ENCODE measurements at places on chromosomes 13 and 19.

DNA sequence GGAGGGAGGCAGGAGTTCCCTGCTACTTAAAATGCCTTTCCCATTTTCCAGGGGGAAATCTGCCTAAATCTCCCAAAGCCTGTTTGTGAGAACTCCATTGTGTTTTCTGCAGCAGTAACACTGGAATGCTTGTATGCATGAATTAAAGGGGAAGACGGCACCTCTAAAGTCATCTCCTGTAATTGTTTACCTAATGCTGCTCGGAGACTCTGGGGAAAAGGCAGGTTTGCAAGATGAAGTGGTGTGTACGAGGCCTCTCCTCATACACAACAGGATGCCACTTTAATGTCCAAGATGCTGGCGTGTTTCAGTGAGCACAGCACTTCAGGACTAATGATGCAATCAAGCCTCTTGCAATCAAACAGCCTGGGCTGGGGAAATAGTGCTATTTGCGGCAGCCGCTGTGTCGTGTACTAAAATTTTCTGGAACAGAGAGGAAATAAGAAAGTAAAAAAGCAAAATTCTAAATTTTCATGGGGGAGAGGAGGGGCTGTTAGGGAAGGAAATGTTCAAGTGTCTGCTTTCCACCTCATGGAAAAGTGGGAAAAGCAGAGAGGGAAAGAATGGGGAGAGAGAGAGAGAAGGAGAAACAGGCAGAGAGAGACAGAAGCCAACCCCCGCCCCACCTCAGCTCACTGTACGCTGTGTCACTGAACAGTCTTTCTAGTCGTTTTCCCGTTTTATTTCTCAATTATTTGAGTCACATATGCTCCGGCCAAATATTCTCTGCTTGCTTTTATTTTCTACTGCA, 32.9 kb downstream of the TSHZ3 start:
- no peak for DNase-seq

GRCh38 chr19:45598267-45599001, 3.6 kb downstream of the GPR4 start:
- DNase-seq = no peak

DNA sequence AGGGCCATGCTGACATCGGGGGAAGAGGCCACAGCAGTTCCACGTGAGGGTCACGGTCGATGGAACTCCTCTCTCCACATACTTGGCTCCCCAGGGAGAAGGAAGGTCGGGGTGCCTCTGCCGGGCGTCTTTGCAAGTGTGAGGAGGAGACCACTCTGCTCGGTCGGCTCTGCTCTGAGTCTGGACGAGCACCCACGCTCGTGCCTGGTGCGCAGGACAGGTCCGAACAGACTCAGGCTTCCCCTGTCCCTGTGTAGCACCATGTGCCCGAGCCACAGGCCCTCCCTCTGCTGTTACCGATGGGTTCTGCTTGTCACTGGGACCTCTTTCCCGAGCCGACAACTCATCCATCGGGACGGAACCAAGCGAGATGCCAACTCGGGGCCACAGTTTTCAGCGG, 35.1 kb downstream of the TMEM255B start:
- no peak for DNase-seq

DNA sequence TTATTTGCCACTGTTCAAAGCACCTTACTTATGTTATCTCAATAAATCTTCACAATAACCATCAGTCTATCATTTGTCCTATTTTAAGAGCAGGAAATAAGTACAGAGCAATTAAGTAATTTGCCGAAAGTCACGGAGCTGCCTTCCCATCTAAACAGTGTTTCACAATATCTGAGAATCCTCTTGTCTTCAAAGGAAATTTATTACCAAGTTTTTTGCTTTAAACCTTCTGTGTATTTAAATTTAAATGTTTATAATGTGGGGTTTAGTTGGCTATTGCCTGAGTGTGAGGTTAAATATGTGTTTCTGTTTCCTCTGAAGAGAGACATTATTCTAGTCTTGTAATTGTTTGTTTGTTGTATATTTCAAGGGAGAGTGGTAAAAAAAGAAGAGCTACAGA, 633.1 kb downstream of the EFNB2 start:
- DNase-seq = no peak

Measured in omental fat pad (tissue), 4 donors.